ENCODE measurements at places on chromosomes 7 and 10. TPM values are rescaled to one million over a fixed set of nuclear protein-coding genes. Genes with fewer than 3 reads are reported as not detected.
A peak's percentile ranks its signal among the peaks of the same experiment; 100 is the strongest.

GRCh38 chr10:20407357-20407756 is 489.8 kb downstream of the NEBL start:
- DNase-seq = no peak

GRCh38 chr10:102231357-102232318 is 5.5 kb downstream of the ELOVL3 start:
- no peak for DNase-seq

DNA sequence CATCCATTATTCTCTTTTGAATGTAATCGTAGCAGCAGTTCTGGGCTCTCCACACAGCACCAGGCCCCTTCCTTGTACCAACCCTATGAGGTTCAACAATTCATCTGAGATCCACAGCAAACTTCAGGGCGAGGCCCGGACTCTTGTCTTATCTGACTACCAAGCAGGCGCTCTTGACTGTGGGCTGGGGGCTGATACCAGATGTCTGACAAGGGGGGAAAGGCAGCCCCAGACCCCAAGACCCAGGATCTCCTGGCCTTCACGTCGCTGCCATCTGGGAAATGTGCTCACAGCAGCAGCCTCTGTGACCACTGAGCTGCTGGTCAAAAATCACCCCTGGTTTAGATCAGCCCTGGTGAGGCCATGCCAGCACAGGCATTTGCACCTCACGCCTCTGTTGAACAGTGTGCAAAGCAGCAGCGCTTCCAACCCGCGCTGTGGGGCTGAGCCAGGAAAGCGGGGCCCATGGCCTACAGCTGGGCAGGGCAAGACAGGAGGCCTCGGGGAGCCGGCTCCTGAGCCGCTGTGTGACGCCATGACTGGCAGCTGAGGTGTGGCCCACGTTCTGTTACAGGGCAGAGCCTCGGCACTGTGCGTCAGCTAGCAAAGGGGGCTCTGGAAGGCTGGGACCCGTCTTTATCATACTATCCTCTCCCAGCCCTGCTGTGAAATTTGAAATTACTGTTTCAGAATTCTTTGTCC is 143.9 kb downstream of the PAXIP1 start:
- no peak for DNase-seq

GRCh38 chr10:124256151-124256550 is 162.6 kb downstream of the OAT start:
- DNase-seq = no peak

GRCh38 chr10:96225119-96225518 is 46.2 kb downstream of the BLNK start:
- no peak for DNase-seq

DNA sequence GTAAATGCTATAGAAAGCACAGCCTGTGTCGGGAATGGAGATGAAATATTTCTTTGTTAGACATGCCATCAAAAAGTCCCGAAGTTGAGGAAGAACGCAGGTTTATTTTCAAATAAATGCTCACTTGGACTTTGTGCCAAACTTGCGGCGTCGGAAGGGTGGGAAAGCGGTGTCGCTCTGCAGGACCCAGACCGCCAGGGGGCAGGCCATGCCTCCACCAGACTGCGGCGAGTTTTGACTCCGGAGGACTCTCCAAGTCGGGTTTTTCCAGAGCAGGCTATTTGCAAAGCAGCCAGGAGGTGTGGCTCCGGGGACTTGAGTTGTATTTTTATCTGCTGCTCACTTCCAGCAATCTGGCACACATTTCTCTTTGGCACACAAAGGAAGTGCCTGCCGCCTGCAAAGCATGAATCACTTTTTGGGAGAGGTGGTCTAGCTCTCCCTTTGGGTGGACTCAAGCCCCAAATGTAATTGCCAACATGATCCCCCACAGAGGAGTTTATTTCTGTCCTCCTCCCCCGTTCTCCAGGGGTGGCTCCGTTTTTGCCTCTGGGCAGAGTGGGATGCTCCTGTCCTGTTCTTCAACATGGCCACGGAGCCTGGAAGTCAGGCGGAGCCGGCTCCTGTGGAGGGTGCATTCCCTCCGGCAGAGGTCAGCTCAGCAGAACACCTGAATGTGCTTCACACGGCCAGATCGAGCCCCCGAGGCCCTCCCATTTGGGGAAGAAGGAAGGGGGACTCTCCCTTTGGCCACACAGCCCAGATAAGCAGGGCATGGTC is 82.3 kb upstream of the GPR26 start:
- DNase-seq = peak; percentile 27

DNA sequence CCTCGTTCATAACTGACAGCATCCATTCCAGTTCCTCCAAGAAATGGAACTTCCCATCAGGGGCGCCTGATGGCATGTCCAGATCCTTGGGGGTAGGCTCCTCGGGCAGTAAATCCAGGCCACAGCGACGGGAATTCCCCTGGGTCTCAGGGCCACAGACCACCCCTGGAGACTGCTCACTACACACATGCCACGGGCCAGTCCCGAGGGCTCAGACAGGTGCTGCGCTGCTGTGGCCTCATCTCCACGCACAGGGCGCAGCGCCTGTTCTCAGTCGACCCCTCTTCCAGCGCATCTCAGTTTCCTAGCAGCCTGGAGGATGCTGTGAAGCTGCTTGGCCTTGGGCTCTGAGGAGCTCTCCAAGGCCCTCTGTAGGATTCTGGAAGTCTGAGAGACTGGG is 473.5 kb upstream of the FOXK1 start:
- no peak for DNase-seq

GRCh38 chr7:27689591-27690164 is 27.0 kb upstream of the HIBADH start:
- DNase-seq = peak; percentile 37

The AKR1C4 gene
- total RNA-seq = not detected

The SPDYE2B gene
- not detected for total RNA-seq
